ENCODE measurements at places on chromosomes 11 and 22.

DNA sequence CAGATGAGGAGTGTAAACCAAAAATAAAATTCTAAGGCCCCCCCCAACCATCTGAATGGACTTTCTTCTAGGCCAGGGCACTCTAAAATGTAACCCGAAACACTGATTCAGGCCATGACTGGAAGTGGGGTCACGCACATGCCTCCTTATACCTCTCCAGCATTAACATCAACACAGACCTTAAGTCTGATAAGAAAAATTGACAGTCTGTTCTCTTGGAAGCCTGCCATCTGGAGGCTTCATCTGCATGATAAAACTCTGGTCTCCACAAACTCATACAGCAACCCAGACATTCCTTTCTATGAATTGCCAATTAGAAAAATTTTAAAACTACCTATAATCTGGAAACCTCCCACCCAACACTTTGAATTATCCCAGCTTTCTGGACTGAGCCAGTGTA, 3.9 kb upstream of the SERGEF start:
- peak; percentile 30 for DNase-seq

DNA sequence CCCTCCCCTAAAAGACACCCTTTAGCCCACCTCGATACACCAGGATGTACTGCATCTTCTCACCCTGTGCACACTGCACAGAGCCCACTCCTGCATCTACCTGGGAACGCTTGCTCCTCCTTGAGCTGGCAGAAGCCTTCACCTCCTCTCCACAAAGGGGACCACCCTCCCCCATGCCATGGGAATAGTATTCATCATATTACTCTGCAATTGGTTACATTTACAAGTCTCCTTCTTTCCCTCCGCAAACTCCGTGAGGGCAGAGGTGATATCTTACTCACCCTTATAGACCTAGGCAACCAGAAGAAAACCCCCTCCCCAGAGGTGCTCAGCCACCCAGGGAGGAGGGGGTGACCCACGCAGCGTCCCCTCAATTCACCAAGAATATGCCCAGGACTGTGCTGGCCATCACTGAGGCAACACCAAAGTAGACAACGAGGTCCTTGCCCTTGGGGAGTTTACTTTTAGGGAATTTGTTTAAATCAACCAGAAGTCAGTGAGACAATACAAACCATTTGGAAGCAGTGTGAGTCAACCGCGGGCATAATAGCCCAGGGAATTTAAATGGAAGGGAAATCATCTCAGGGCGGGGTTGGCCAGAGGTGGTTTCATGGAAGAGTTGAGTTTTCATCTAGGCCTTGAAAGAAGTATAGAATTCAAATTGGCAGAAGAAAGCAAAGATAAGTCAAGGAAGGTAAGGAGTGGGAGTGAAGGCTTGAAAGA, 214.5 kb downstream of the BARX2 start:
- DNase-seq = no peak

DNA sequence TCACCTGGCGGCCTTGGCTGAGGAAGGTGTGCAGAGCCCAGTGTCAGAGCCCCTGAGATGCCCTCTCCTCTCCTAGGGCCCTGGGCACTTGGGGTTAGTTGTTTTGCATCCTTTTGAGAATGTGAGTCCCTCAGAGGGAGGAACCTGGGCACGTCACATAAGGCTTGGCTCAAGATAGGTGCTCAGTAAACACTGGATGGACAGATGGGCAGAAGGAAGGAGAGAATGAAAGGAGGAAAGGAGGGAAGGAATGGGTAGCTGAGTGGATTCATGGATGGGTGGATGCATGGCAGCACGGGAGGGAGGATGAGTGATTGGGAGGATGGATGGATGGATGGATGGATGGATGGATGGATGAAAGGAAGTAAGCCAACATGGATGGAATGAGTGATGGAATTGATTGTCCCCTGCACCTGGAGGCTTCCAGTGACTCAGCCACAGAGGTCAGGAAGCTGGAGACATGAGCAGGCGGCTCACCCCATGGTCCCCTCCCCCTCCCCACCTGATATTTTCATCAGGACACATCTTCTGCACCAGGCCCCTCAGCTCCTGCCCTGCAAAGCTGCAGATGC, 62.2 kb downstream of the IGLL1 start:
- DNase-seq = no peak

DNA sequence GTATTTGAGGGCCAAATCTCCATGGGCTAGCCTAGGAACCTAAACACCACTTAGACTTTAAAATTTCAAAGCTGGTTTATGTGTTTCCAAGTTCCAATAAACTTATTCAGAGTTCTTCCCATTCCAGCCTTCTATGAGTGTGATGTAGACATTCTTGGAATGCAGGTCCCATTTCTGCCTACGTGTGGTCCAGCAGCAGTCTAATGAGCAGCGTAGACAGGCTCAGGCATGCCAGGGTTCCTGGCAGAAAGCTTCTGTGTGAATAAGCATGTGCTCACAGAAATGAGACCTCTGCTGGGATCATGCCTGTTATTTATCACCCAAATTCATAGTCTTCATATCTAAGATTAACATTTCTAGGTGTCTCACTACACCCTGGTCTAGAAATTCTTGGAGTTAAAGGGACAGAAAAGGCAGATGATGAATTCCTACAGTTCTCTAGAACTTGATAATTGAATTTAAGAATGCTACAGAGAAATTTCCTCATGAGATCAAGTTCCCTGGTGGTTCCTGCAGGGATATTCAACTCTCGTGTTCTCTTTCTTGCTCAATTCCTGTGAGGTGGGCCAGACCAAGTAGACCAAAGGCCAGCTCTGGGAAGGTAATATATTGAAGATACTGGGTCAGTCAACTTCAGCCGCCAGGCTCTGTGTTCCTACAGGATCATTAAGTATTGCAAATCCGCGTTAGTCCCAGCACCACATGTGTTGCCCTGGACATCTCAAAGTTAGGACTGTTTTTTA, 17.6 kb downstream of the RNF185 start:
- peak; percentile 94 for DNase-seq

DNA sequence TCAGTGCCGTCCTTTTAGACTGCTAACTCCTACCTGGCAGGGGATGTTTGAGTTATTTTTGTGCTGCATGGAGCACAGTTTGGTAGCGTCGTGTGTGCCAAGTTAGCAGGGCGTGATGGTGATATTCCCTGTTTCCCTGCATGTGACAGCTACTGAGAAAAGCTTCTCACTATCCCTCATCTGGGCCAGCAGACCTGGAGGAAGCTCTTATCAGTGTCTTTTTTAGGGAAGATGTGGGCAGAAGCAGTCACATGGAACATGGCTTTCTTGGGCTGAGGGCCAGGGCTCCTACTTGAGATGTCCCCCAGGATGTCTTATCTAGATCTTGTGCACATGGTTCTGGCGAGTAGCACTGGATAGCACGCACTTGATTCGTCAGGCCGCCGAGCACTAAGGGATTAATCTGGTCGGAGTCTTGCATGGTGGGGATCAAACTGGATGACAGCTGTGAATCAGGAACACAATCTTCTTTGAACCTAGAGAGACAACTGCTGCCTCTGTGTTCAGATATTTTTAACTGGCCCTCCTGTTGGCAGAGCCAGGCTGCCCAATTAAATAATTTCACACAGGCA, 33.8 kb downstream of the TECTA start:
- DNase-seq = no peak

GRCh38 chr11:120834686-120835210, 189.2 kb upstream of the TBCEL start:
- no peak for DNase-seq

DNA sequence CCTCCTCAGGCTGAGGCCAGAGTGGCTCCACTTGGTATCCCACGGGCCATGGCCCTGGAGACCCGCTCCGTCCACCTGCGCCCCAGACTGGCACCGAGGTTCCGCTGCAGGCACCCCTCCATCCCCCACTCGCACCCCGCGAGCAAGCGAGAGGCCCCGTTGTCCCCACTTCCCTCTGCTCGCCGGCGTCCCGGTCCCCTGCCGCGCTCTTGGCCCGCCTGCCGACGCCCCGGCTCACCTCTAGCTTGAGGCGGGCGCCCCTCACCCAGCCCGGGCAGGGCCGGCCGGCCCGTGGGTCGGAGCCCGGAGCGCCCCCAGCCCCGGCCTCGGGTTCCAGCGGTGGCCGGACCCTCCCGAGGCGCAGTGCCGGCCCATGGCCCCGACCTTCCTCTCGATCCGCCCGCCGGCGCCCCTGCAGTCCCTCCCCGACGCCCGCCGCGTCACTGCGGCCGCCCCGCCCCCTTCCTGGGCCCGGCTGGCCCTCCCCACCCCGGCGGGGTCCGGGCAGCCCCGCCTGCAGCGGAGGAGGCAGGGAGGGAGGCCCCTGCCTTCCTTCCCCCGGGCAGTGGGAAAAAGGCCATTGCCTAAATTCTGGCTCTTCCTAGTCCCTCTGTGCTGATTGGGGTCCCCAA, at the start of gene PITPNM1:
PITPNM1 (minus strand) TSS at position 414 of the 632 bp plus-strand sequence. CDS start 1,183 bp downstream, outside the sequence.
- DNase-seq = peak; percentile 37

GRCh38 chr11:68099474-68100405, 21.4 kb downstream of the CHKA start:
- peak; percentile 47 for DNase-seq

- no peak for DNase-seq
Observed at GRCh38 chr22:50104141-50104544, 14.3 kb downstream of the MOV10L1 start.

DNA sequence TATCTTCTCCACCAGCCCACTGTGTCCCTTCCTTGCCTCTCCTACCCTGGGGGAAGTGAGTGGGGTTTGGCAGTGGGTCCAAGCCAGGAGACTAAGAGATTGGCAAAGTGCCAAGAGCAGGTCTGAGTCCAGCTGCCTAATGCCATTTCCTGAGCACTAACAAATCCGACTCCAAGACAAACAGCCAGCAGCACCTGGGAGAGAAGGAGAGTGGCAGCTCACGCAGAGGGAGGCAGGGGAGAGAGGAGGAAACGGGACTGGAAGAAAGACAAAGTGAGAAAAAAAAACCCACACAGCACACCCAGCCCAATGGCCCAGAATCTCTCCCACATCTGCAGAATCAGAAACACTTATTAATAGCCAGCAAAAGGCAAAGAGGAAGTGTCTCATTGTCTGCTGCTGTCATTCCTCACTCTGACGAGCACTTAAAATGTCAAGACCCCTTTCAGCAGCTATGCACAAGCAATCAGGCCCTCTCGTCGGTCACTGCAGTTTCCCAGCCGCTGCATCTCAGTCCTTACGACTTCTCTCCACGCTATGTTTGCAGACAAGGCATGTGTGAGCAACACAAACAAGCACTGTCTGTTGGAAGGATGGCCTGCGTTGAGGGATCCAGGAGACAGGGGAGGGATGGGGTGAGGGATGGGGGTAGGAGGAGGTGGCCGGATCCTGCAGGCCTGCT, 558.4 kb upstream of the CADM1 start:
- DNase-seq = no peak

- DNase-seq = peak; percentile 24
Observed at GRCh38 chr11:86934926-86935579, 20.1 kb downstream of the FZD4 start.

GRCh38 chr22:44996648-44997047, 13.2 kb downstream of the PHF21B start:
- no peak for DNase-seq

- peak; percentile 83 for DNase-seq
Observed at GRCh38 chr11:99370549-99371216, 349.9 kb downstream of the CNTN5 start.

DNA sequence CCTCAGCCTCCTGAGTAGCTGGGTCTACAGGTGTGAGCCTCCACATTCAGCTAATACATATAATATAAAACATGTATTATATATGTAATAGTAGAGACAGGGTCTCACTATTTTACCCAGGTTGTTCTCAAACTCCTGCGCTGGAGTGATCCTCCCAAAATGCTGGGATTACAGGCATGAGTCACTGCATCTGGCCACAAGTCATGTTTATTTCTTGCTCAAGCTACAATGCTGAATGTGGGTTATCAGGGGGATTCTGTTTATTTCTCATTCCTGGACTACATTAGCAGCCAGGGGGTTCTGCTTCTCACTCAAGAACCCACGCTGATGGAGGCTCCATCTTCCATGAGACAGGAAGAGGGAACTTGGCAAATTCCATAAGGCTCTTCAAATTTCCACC, 24.8 kb downstream of the FOLR3 start:
- DNase-seq = peak; percentile 51

DNA sequence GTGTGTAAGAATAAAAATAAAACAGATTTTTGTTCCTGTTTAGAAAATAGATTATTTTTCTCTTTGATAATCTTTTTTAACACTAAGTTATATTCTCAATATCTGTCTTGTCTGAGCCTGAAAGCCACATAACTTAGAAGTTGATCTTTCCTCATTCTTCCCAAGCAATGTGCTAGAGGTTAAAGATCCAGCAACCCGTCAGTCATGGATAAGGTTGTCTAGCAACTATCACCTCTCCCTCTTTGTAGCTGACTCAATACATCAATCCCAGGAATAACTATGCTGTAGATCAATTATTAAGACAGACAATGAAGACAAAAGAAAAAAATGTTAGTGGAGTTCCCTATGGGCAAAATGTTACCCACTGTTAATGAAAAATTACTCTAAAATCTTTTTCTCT, 813.1 kb upstream of the CCDC179 start:
- no peak for DNase-seq

DNA sequence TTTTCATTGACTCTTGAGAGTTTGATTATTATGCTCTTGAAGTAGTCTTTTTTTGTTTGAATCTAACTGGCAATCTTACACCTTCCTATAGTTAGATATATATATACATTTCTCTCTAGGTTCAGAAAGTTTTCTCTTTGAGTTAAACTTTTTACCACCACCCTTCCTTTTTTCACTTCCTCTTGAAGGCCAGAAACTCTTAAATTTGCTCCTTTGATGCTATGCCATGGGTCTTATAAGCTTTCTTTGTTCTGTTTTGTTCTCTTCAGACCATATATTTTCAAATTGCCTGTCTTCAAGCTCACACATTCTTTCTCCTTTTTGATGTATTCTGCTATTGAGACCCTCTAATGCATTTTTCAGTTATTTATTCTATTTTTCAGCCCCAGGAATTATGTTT, 513.5 kb upstream of the CNTN5 start:
- DNase-seq = no peak

GRCh38 chr11:17748044-17748443, 13.5 kb downstream of the KCNC1 start:
- no peak for DNase-seq

Data from iris pigment epithelial cell (primary cell).